ENCODE measurements at places on chromosomes 4 and X.

- DNase-seq, result no peak
Observed at GRCh38 chrX:94524867-94525266, 850.9 kb downstream of the FAM133A start.

- DNase-seq, result no peak
Observed at GRCh38 chr4:5478697-5479096, 229.7 kb downstream of the EVC2 start.

DNA sequence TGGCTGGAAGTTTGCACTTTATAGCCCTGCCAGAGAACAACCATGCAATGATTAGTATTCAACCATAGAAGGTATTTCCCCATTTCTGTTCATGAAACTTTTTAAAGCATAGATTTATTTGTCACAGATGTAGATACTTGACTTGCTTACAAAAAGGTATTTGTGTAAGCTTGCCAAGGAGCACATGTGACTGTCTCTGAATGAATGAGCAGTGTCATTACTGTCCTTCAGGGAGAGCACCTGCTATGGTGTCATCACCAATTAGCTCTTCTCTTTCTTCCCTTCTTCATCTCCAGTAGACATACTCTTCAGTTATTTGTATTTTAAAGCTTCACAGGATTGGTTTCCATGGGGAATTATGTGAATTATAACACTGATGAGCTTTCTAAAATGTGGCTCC is 1064.7 kb upstream of the GRIA3 start:
- no peak for DNase-seq

GRCh38 chrX:5876984-5877596 is 351.6 kb downstream of the NLGN4X start:
- no peak for DNase-seq

DNA sequence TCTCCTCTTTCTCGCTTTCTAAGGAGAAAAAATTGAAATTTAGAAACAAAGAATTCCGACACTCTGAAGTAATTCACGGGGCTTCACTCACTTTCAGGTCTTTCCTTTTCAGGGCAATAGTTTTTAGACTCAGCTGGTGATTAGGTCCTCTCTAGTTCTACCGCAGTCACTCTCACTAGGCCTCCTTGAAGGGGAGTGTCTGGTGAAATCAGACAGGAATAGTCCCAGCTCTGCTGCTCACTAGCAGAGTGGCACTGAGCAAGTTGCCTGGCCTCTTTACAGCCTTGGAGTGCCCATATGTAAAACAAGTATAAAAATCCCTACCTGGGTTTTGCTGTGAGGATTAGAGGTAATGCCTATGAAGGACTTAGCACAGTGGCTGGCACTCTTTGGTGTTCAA is 64.1 kb downstream of the NEUROG2 start:
- no peak for DNase-seq

GRCh38 chrX:152652060-152652459 is 14.4 kb downstream of the GABRQ start:
- DNase-seq, result no peak

- no peak for DNase-seq
Observed at GRCh38 chrX:118530219-118530911, 34.8 kb downstream of the DOCK11 start.

DNA sequence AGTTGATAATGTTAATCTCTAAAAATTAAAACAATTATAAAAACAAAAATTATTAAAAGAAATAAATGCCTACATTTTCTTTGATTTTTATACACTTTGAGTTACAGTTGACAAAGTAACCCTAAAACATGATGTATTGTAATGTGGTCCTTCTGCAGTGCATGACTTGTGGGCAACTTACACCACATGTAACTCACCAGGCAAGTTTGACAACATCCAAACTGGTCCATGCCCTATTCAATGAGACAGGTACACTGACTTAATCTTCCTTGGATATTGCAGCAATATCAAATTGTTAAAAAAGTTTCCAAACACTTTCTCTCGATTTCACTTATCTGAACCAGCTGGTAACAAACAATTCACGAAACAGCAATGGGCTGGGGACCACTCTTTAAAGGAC is 81.5 kb downstream of the FTHL17 start:
- DNase-seq, result no peak

GRCh38 chr4:140098455-140099160 is 55.4 kb downstream of the MAML3 start:
- DNase-seq, result no peak

DNA sequence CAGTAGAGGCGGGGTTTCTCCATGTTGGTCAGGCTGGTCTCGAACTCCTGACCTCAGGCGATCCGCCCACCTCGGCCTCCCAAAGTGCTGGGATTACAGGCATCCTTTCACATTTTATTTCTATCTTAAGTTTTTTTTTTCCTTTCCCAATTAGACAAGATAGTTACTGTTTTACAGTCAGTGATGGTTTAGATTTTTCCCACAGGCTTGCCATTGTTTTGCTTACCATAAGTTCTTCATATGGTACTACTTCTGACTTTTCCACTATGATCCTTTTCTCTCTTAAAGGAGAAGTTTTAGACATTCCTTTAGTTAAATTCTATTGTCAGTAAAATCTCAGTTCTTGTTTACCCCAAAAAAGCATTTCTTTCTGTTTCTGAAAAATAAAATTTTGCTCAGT is 462.6 kb downstream of the CENPC start:
- DNase-seq, result no peak

DNA sequence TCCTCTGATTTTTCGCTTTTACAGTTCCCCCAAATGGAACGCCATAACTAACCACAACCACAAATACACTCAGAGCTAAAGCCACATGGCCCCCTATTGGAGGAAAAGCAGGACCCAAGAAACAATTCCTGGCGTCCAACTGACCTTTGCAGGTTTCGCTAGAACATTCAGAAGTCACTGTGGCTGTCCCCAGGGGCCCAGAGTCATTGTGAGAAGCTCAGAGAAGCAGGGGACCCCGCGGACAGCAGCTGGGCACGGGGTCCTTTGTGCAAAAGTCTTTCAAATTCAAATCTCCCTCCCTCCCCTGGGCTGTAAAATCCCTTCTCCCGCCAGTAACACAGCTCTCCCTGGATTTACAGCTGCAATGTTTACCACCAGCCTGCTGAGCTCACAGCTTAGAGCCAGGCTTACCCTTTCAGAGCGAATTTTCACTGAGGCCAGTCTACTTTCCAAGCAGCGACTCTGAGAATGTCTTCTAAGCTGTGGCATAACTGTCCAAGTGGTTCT is 214.8 kb downstream of the CRLF2 start:
- DNase-seq, result no peak

DNA sequence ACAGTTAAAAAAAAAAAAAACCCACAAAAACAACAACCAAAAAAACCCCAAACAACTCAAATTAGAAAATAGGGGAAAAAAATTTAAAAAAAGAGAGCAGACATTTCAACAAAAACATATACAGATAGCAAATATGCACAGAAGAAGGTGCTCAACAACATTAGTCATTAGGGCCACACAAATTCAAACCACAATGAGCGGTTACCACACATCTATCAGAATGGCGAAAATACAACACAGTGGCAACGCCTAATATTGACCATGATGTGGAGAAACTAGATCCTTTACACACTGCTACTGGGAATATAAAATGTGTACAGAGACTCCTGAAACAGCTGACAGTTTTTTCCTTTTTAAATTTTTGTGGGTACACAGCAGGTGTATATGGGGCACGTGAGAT is 19.4 kb downstream of the LYAR start:
- DNase-seq, result no peak

DNA sequence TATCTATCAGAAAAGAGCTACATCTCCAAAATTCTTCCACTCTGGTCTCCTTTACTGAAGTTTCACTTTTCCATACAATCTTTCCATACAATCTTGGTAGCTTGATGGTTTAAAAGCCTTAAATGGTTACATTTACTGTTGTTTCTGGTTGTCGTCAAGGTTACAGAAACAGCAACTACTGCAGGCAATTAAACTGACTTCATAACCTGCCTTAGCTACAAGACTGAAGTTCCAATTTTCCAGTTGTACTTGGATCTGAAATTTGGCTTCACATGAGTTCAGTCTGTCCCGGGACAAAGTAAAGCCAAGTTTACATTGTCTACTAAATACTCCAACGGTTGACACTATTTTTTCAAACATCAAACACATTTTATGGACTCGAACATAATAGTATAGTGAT is 326.4 kb downstream of the ANKRD50 start:
- no peak for DNase-seq

DNA sequence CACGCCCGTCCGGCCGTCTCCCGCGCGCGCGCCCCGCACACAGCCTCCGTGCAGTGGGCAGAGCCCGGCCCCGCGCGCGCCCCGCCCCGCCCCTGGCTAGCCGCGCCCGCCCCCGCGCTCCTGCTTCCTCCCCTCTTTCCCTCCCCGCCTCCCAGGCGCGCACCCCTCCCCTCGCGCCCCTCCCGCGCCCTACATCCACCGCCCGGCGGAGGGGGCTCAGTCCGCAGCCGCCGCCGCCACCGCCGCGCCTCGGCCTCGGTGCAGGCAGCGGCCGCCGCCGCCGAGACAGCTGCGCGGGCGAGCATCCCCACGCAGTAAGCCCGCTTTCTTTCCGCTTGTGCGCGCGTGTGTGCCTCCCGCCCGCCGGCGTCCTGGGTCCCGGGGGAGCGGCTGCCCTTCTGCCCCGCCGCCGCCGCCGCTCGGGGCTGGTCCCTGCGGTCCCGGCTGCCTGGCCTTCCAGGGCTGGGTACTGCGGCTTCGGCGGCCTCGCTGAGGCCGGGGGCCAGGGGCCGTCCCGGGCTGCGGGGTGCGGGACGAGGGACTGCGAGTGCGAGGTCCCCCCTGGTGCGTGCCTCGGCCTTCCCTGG is at the start of gene FHL1:
Gene FHL1, plus strand, starts transcription at position 219 of the 587 bp plus-strand sequence.
- DNase-seq, result peak; percentile 21

DNA sequence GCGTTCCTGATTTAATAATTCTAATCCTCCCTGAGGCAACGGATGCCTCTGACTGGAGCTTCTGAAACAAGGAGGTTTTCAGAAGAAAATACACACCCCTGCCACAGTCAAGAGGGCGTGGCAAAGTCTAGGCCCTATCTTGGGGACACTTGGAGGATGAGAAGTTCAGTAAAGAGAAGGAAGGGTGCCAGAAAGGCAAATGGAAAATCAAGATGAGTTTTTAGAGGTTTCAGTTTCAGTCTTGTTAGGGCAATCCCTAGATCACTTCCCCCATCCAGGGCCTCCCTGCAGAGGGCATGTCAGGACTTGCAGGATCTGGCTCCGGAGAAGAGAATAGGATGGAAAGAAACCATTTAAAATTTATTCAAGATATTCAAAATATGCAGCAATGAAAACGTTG is 28.5 kb upstream of the FGF2 start:
- DNase-seq, result no peak

GRCh38 chrX:27276751-27277150 is 186.4 kb downstream of the PPP4R3C start:
- no peak for DNase-seq

DNA sequence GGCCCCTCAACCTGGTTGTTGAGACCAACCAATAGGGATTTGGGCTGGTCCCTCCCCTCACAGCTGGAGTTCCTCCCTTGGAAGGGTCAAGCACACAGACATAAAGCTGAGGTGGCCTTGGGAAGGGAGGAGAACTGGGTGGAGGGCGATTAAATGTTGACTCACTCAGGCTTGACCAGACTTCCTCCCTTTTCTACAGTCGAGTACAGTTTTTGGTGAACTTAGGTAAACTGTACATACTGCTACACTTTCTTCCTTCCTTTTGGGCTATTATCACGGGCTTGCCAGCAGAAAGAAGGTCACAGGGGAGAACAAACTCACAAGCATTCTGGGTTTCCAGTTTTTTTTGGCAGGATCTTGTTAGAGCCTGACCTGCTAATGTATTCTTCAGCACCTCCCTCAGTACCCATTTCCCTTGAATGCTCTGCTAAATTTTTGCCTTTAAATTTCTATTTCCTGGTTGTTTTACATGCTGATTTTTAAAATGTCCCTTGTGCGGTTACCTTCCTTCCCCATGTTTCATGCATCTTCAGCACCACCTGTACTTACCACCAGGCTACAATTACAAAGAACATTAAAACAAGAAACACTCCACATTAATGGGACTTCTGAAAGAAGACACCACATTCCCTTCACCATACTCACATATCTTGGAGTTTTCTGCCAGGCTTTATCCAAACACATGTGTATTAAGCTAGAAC is 135.2 kb upstream of the RASGEF1B start:
- DNase-seq, result no peak

GRCh38 chrX:103101299-103102042 is 8.5 kb upstream of the NXF3 start:
- no peak for DNase-seq

DNA sequence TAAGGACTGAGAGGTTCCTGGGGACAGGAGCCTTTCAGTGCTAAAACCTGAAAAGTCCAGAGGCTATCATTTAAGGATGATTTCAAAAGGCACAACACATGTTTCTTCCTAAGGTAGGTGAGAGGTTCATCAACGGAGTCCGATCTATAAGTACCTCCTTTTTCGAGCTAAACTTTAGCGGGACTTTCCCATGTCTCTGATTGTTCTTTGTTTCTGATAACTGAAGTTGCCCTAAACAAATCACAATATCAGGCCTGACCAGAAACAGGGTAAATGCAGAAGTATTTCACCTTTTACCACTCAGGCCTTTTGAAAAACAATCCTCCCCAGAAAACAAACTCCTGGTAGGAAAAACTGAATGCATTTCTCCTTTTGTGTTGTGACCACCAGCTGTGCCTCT is 17.6 kb downstream of the PIR start:
- no peak for DNase-seq

DNA sequence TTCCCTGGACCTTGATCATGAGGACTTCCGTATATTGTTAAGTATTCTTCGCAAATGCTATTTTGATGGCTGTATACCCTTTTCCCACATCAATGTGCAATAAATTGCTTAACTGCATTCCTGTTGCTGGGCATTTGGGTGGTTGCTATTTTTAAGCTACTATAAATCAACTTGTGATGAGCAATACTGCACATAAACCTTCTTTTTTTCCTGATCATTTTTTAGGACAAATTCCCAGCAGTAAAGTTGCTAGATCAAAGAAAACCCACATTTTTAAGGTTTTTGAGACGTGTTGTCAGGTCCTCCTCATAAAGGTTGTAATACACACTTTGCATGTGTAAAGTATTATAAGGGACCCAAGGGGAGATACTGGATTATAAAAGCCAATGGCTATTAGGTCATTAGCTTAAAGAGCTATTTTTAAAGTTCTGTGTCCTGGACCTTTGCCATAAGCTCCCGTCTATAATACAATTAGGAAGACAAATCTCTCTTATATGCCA is 35.6 kb downstream of the LIMCH1 start:
- no peak for DNase-seq

- no peak for DNase-seq
Observed at GRCh38 chrX:65726715-65727114, 59.3 kb downstream of the MSN start.

DNA sequence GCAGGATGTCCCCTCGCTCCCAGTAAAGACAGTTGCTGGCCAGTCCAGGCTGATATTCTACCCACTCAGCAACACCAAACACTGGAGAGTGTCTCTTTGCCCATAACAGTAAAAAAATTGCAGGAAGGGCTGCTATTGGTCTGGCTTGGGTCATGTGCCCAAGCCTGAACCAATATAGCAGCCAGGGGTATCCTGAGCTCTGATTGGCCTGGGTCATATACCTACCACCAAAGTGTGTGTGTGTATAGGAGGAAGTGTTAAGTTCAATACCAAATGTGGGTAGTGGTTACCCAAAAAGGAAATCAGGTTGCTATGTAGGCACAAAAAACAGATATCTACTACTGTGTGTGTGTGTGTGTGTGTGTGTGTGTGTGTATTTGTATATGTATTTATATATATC is 373.2 kb downstream of the BCOR start:
- no peak for DNase-seq

Data from stimulated activated CD4-positive, alpha-beta T cell treated with anti-CD3 and anti-CD28 coated beads, Interleukin-1b, Interleukin-23, amount 100 ng/mL, for 1 hour (primary cell).